AG04449 (cell line): ENCODE measurements at places on chromosomes 2 and 18.

GRCh38 chr2:181395851-181396250, 61.3 kb upstream of the ITGA4 start:
- no peak for DNase-seq

DNA sequence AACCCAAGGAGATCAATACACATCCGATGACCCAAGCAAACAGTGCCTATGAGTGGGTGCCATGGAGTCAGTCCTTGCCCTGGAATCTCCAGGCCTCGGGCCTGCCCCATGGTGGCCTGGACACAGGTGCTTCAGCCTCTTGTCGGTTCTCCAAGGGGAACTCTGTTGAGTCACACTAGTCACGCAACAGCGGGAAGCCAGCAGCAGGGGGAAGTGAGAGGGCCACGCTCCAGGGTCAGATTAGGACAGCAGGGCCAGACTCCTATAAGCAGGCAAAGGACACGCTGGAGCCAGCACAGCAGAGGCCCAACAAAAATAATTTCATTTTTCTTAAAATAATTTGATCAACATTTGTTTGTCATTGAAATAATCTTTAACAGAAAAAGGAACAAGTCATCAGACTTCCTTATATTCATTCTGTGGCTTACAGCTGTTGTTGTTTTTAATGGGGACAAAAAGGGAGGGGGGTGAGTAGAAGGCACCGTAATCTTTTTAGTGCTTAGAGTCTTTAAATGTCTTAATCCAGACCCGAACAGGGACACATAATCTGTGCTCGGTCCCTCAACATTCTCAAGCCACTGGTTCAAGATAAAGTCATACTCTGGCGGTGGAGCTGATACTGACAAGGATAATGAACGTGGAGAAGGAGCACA, 16.4 kb upstream of the ARMC9 start:
- no peak for DNase-seq

DNA sequence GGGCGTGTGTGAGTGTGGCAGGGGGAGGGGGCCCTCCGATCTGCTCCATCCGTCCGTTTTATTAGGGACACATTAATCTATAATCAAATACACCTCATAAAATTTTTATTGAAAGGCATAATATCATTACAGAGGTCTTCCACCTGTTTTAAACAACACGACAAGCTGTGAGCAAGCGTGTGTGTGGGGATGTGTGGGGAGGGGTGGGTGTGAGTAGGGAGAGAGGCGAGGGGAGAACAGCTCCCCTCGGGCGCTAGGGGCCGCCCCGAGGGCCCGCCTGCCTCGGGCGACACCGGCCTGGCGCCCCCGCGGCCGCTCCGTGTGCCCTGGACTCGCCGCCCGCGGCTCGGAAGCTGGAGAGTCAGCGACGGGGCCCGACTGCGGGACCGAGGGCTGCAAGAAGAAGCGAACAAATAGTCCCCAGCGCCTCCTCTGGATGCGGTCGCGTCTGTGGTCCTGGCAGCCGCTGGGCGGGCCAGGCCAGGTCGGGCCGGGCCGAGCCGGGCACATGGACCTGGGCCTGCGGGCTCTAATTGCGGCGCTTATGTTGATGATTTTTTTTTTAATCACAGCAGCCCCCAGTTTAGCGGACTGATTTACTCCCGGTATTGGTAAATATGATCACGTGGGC, 352 bp upstream of the HOXD9 start:
- DNase-seq, result no peak

DNA sequence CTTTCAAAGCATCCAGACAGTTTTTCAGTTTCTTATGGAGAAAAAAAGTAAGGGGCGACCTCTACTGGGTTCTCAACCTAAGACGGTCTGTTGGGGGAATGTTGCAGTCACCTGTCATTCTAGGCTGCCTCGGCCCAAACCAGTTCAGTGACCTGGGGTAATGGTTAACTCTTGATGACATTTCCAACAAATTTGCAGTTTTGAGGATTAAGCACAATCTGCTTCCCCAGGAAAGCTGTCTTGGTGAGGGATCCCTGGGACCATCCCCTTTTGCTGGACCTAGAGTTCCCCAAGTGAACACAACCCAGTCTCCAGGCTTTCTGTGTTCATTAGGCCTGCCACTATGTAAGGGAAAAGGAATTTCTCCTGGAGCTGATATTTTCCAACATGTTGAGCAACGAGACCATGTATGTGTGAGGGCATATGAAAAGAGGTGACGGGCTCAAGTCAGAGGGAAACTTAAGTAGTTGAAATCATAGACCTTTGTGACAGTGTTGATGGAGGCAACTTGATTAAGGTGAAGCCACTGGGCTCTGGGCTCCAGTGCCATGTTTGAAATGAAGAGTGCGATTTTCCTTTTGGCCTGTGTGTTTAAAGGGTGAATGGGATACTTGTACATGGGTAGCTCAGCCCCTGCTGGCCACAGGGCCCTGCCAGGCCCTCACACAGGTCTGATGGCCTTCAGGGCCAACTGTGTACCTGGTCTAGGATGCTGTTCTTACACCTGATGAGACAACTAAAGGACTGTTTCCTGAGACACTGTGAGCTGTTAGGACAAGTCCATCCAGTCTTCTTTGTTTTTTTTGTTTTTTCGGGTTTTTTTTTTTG, 27.0 kb downstream of the FOSL2 start:
- DNase-seq, result no peak

GRCh38 chr2:42618116-42618515, 49.7 kb downstream of the MTA3 start:
- DNase-seq, result no peak

DNA sequence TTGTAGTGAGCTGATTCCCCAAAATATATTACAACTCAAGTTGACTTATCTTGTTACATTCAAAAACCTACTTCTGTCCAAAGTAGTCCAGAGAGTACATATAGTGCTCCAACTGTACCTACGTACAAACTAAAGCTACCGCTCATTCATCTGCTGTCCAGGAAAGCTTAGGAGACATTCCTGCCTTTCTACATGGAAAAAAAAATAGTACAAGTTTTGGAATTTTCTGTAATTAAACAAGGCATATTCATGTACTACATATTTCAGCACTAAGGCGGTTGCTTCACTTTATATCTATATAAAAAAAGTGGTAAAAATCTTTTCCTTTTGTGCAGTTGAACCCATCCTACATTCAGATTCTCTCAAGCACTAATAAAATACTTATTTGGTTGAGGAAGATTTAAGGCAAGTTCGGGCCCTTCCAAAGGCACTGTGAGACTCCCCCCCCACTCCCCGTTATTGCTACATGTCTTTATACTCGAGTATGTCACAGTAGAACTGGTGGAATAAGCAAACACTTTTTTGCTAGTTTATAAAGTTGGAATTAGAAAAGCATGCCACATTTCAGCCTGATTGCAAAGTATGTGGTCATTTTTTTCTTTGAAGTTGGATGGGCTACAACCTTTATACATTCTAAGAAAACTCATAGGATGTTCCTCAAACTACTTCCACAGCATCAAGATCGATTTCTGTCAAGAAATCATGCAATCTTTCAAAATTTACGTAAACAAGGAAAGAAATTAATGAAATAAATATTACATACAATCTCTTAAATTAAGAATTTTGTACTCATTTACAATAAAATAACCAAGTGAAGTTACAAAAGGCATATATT, 3.7 kb downstream of the ZFP36L2 start:
- DNase-seq, result no peak

DNA sequence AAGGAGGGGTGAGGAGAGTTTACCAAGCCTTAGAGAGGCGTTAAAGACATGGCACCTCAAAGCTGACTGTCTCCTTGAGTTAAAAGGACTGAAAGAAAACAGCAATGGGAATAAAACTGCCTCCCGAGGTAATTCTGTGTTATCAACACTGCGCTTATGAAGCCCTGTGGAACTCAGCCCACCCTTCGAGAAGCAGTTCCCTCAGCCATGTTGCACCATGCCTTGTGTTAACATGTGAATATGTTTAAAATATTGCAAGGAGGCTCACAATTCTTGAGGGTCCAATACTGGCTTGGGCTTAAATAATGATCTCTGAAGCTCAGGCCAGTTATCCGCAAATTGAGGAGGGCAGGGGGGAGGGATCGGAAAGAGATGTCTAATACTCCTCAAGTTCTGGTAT, 14.7 kb downstream of the KLF7 start:
- no peak for DNase-seq

DNA sequence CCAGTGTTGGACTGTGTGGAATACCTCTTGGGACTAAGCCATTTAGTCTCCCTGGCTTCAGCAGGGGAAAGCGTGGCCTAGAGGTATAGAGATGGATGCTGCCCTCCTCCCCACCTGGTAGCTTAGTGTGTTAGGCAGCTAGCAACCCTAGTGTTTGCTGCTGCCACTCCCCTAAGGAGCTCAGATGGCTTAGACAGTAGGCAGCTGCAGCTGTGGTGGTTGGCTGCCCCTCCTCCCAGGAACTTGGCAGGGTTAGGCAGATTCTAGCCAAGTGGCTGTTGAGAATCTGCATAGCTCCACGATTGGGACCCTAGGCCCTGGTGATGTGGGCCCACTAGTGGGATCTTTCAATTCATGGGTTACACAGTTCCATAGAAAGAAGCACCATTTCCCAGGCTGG, 550.4 kb upstream of the CHAC2 start:
- DNase-seq, result no peak

DNA sequence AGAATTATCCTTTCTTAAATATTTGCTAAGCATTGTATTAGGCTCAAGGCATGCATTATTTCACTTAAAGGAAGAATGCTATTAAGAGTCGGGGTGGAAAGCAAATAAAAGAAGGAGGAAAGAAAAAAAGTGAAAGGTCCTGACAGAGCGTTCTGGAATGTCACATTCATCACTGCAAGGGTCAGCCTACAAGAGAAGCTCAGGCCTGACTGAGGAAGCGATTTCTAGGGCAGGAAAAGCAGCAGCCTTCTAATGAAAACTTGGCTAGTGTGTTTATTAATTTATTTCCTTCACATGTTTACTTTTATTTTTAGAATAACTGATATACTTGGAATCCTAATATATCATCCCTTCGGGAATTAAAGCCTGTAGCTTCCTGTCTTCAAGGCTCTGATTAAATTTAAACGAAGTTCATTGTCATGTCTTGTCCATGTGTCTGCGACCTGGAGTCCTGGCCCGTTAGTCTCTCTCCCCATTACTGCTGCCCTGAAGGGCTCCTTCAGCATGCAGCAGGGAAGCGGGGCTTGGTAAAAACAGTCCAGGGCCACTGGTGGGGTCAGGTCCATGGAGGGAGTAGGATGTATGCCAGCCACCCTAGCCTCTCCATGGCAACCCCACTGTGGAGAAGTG, 119.2 kb upstream of the CCDC68 start:
- no peak for DNase-seq

GRCh38 chr18:3651266-3651665, 201.3 kb downstream of the TGIF1 start:
- DNase-seq, result no peak

GRCh38 chr2:200199576-200200263, 106.8 kb upstream of the SPATS2L start:
- no peak for DNase-seq

GRCh38 chr2:161172901-161173540, 12.8 kb downstream of the TANK start:
- DNase-seq, result no peak

- no peak for DNase-seq
These were observed 29.3 kb downstream of the BCL2 start for GRCh38 chr18:63290166-63290820.

DNA sequence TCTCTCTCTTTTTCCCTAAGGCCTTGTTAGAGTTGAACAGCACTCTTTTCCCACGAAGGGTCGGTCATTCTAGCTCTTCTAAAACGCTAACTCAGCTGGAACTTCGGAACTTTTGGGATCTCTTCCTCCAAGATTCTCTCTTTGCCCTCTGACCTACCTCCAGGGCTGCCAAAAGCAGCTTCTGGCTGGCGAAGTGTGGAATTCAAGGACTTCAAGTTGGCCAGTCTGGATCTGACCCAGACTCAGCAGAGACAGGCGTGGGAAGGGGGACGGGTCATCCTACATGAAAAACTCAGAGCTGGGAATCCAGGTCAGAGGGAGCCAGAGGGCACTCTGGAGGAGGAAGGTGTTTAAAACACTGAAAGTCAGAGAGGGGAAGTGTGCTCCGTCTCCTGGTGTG, 305.5 kb upstream of the HDAC4 start:
- no peak for DNase-seq

DNA sequence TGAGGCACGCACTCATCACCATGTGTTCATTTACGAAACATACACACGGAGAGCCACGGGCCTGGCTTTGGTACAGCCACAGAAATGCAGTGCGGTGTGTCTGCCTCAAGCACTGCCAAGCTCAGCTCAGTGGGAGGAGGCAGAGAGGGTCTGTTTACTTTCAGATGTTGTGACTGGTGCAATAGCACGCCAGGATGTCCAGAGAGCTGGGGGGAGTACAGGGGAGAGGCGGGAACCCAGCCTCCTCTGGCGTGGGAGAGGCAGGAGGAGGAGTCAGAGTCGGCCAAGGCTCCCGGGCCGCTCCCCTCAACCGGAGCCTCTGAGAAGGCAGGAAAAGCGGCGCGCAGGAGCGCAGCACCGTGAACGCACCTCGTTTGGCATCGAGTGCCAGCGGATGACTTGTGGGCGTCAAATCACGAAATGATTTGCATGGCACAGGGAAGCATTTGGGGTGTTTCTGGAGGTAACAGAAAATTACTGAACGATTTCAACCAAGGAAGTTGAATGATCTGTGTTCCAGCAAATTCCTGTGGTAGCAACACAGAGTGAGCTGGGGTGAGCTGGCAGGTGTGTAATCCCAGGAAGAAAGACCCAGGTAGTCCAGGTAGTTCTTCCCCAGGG, 143.0 kb downstream of the ZNF516 start:
- peak; percentile 28 for DNase-seq

GRCh38 chr2:215447673-215448081, 11.8 kb upstream of the FN1 start:
- DNase-seq, result no peak

DNA sequence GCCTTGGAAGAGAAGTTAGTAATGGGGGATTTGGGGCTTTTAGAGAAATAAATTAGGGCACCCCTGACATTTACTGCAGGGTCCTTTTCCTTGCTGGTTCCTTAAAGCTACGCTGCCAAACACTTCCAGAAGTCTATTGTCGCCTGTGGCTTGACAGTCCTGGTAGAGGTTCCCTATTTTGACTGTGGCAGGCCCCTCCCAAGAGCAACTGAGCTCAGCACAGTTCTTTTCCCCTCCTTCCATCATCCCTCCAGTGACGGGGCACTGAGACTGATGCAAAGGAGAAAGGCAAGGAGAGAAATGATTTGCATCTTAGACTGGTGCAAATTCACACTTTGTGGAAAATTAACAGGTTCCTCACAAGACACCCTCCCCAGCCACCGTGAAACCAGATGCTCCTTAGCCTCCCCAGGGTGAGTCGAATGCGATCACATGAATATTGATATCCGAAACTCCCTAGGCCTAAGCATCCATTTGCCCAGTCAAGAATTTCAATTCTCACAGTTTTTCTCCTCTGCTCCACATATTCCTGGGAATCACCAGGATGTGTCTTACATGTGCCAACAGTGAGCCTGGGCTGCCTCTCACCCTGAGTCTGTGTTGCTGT, 45.4 kb downstream of the RABL2A start:
- DNase-seq, result no peak

DNA sequence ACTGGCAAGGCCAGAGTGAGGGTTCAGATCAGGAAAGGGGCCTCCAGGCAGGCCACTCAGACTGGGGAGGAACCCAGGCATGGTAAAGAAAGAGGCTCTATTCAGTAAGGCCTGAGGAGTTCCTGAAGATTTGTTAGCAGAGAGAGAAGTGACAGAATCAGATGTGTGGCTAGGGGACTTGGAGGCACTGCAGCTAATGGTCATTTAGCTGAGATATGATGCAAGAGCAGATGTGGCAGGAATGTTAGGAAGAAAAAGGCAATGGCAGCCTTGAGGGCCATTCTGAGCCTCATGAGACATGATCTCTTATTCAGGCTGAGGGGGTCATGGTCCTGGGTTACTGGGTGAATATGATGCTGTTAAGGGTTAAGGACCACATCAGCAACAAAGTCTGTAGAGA, 73.4 kb downstream of the CCDC93 start:
- no peak for DNase-seq

- no peak for DNase-seq
These were observed 44.2 kb downstream of the WDPCP start for GRCh38 chr2:63544017-63544627.
